NCI-H2081 treated with DMSO at 0.1 percent for 48 hours (cell line): ENCODE measurements at places on chromosomes 5 and 9.

DNA sequence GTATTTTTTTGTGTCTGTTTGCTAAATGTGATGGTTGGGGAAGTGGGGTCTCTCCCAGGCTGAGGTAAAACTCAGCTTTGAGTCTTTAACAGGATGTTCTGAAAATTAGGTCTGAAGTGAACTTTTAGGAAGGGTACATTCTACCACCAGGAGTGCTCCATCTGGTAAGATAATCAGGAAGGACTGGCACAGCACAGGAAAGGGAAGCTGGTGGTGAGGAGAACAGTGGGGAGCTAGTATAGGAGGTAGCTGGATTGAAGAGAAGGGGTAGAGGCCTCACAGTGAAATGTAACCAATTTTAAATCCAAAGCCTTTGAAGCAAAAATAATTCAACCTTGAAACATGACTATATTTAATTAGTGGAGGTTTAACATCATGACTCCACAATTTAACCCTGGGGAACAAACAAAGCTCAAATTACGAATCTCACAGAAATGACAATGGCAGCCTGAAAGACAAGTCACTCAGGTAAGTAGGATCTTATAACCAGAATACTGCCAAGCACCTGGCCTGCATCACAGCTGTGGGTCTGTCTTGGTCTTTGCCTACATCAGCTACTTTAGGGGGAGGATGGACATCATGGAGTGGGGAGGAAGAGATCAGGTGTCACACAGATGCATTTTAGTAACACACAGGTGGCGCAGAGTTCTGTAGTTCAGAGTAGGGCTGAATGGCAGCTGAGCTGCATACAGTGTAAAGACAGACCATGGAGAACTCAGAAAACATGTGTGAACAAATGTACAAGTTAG lies 445.3 kb downstream of the DMRT2 start:
- DNase-seq = no peak

DNA sequence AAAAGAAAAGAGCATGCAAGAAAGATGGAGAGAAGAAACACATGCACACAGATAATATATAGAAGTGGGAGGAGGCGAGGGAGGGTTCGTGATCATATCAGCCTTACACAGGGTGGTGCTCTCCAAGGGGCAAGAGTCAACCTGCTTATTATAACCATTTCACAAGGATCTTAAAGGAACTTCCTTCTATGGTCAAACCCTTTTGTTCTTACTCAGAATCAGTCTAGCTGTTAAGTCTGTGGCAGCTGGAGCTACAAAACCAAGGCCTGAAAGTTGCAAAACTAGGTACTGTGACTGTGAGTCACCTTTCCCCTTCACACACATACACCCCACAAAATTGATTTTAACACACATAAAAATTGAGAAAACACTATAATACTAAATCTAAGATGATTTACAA lies 18.5 kb upstream of the ERMP1 start:
- no peak for DNase-seq

DNA sequence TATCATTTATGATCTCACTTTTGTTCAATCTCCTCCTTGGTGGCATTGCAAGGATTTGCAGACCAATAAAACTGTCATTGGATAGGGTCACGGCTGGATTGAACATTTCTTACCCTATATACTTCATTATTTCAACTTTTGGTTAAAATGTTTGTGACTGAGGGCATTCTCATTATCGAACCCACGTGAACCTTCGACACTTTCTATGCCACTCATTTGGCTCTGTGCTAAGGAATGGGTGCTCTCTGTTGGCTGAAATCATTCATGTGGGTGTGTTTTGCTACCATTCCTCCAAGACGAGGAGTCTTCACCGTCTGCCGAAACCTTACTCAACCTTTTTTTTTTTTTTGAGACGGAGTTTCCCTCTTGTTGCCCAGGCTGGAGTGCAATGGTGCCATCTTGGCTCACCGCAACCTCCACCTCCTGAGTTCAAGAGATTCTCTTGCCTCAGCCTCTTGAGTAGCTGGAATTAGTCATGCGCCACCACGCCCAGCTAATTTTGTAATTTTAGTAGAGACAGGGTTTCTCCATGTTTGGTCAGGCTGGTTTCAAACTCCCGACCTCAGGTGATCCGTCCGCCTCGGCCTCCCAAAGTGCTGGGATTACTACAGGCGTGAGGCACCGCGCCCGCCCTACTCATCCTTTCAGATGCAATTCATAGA lies 62.5 kb downstream of the CSNK1A1 start:
- no peak for DNase-seq

DNA sequence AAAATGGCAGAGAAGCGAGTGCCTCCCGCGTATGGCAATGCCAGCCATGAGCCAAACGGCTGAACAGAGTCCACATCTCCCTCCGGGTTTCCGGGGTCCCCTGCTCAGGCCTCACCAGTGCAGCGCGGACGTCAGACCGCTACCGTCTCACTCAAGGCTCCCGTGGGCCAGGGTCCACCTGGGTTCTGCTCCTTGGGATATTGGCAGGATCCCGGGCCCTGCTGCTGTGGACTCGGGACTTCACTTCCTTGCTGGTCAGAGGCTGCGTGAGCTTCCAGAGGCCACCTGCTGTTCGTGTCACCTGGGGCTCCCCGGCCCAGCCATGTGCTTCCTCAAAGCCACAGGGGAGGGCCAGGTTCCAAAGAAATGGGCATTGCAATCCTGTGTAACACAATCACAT lies 38.4 kb upstream of the CLPTM1L start:
- no peak for DNase-seq

GRCh38 chr9:77435688-77436087 lies 212.4 kb downstream of the GNA14 start:
- DNase-seq = no peak

- no peak for DNase-seq
Measured at GRCh38 chr9:92770360-92770995, 5.8 kb upstream of the BICD2 start.

GRCh38 chr5:64144425-64145215 lies 21.0 kb upstream of the RNF180 start:
- no peak for DNase-seq
